NCI-H1436 treated with DMSO at 0.1 percent for 48 hours (cell line): ENCODE measurements at places on chromosomes 1 and 21.

DNA sequence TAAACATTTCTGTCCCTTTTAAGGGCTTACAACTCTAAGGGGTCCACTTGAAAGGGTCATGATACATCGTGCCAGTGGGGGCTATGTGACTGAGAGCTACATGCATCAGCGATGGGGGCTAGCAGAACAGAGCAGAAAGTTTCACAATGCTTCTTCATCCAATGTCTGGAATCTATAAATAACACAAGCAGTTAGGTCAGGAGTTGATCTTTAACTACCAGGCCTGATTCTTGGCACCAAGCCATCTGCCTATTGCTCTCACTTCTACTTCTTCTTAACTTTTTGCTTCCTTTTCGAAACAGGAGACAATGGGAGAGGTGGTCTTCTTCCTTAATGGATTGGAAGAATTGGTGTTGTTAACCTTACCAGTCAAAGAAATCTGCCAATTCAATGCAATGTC is 410.0 kb downstream of the TGFB2 start:
- DNase-seq, result no peak

DNA sequence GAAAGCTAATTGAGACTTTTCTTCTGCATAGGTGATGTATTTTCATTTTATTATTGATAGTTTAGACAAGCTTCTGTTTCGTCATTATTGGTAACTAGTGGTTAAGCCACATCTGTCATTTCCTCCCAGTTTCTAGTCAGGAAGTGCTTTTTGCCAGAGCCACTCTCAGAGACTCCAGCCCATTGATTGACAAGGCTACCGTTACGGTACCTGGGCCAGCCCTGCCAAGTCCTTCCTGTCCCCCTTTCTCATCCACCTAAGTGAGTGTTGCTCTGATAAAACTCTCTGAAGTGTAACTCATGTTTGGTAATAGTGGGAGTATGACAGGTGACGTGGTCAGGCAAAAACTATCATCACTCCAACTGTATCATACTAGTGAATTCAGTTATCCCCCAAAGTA is 29.6 kb upstream of the AGL start:
- DNase-seq, result no peak

- no peak for DNase-seq
These were observed 30.2 kb upstream of the NEK2 start for GRCh38 chr1:211705467-211706091.

- no peak for DNase-seq
These were observed 8.0 kb upstream of the JAK1 start for GRCh38 chr1:64974288-64974825.

DNA sequence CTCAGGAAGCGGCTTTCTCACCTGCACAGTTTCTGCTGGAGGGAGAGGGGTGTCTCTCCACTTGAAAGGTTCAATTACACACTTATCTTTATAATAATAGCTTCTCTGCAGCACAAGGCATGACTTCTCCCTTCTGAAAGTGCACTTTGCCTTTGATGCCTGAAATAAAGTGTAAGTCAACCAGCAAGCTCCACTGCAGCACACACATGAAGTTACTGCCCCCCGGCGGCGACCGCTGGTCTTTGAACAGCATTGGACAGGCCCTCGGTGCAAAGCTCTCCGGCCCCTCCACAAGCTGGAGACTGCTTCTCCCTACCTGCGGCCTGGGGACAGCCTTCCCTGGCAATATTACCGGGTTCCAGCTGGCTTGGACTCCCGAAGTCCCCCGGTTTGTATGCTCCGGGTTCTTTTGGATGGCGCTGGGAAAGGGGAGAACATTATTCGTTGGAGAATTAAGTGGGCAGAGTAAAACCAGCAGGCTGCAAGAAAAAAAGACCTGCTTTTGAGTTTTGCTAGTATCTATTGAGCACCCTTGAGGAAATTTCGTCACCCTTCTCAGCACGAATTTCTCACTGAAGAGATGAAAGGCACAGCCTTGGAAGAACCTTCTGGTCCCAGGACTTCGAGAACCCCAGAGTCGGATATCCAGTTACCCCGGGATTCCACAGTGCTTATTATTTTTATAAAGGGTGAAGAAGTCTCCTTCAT is 11.8 kb downstream of the RCAN1 start:
- peak; percentile 63 for DNase-seq

- no peak for DNase-seq
These were observed 88.7 kb downstream of the RABGAP1L start for GRCh38 chr1:174248041-174248440.

GRCh38 chr1:77143529-77144121 is 75.6 kb downstream of the PIGK start:
- DNase-seq, result no peak

DNA sequence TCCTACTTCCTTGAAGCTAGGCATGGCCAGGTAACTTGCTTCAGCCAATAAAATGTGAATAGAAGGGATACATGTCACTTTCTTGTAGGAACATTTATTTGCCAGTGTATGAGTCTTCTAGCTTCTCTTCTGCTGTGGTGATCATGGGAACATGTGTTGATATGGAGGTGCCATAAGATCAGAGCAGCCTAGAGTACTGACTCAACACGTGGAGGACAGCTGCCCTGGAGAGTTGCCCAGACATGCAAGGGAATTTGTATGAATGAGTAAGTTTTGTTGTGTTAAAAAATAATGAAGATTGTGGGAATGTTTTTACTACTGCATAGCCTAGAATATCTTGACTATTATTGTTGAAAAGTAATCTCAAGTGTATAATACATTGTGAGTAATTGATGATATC is 502.3 kb downstream of the NUF2 start:
- DNase-seq, result no peak

GRCh38 chr21:22927469-22927868 is 1929.3 kb downstream of the NCAM2 start:
- no peak for DNase-seq

- no peak for DNase-seq
These were observed 27.5 kb upstream of the SLC30A1 start for GRCh38 chr1:211606332-211606913.

- no peak for DNase-seq
These were observed 38.6 kb upstream of the ETS2 start for GRCh38 chr21:38766987-38767722.

- DNase-seq, result no peak
These were observed 1384.1 kb upstream of the B3GALT2 start for GRCh38 chr1:194570476-194570875.

- DNase-seq, result peak; percentile 10
These were observed 179.5 kb upstream of the ARHGEF16 start for GRCh38 chr1:3274972-3275371.

- no peak for DNase-seq
These were observed 38.8 kb upstream of the RASAL2 start for GRCh38 chr1:178055093-178055492.

- no peak for DNase-seq
These were observed 10.0 kb upstream of the PLPP3 start for GRCh38 chr1:56589369-56589768.

- no peak for DNase-seq
These were observed 22.9 kb downstream of the ATP2B4 start for GRCh38 chr1:203649551-203649998.

DNA sequence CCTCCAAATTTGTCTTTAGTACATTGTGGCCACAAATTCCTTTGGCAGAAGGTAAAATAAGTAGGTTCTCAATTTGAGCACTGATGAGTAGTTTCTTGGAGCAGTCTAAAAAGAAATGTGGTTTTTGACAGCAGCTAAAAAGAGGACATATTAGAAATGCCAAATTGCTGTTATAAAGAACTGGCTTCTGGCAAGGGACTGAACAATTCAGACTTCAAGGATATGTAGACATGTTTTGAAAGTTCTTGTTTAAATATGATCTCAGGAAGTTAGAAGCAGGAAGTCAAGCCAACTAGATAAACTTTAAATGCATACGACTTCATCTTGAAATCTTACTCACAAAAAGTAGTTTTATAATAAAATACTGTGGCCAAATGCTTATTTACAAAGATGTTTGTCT is 18.8 kb downstream of the C1orf52 start:
- DNase-seq, result no peak

- DNase-seq, result no peak
These were observed 501.6 kb downstream of the NPHP4 start for GRCh38 chr1:5490635-5491034.

DNA sequence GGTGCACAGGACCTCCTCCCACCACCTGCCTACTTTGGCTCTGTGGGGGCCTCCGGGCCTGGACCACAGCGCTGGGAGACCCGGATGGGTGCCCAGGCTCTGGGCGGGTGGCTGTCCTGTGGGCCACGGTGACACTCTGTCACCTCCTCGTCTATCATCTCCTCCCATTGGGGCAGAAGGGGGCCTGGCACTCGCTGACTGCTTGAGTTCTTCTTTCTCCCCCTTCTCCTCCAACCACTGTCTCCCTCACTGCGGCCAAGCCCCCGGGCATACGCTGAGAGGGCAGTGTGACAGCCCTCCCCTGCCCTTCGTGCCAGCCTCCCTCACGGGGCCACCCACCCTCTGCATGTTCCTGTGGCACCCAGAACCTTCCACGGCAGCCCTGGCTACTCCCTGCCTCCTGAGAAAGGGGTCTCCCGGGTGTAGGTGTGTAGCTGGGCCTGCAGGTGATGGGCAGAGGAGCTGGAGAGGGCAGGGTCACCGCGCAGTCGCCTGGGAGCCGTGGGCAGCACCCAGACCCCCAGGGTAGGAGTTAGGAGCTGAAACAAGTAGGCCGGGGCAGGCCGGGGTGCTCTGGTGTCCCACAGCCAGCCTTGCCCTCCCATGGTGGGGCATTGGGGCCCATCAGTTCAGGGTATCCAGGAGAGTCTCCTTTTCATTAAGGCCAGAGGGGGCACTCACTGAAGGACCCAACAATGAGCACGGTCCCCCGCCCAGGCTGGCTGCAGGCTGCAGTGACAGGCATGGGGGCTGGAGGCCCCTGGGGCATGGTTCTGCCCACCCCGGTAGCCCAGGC is 9.2 kb upstream of the ARF1 start:
- DNase-seq, result no peak

- peak; percentile 67 for DNase-seq
These were observed 878.3 kb upstream of the CXADR start for GRCh38 chr21:16634515-16634914.

DNA sequence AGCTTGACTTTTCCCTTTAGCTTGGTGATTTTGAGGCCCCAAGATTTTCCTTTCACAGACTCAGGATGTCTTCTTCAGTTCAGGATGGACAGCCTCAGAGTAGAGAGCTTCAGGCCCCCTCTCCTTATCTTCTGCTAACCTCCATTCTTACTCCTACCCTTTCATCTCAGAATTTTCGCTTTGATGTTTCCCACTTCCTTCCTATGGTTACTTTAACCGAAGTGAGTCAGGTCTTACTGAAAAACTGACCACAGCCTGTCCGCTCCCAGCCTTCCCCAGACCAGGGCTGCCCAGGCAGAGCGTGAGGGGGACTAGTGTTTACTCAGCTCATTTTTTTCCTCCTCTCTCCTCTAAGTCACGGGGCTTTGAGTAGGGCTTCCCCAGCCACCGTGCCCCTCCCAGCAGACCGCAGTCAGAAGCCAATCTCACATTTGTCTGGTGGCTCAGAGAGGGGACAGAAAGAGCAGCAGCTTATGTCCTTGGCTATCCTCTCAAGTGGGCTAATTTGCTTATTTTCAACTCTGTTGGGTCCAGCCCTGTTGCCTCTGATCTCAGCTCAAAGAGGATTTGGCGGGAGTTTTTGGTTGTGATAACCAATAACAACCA is 4.2 kb upstream of the IL19 start:
- DNase-seq, result no peak

DNA sequence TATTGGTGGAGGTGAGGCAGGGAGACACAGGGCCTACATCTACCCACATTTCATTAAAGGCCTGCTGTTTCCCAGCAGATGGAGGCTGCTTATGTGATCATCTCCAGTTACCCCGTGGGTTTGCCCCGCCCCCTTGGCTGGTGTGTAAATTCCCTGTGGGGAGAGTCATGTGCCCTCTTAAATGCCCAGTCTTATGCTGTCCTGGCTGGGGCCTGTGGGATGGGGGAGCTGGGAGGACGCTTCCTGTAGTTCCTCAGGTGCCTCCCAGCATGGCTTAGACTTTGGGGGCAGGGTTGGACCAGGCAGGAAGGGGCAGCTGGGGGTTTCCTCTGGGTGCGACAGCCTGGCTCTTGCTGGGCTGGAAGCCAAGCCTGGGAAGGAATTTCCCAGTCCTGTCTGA is 15.5 kb upstream of the CITED4 start:
- peak; percentile 39 for DNase-seq

DNA sequence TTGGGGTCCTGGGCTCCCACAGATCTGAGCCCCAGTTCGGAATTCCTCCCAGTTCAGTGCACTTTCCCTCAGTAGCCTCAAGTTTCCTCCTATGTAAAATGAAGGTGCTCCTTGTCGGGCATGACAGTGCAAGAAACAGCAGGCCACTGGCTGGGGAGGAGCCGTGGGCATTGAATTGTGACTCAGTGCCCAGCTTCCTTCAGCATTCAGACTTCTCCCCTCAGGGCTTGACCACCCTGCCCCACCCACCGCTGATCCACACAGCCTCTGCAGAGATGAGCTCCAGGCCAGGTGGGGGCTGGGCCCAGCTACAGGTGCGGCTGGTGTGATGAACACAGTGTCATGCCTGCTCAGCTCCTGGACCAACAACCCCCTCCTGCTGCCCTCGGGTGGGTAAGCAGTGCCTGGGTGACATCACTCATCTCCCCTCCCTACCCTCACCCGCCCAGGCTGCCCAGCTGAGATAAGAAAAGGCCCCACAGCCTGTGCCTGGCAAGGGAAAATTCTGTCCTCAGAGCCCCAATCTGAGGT is 4.9 kb downstream of the MOB3C start:
- no peak for DNase-seq

DNA sequence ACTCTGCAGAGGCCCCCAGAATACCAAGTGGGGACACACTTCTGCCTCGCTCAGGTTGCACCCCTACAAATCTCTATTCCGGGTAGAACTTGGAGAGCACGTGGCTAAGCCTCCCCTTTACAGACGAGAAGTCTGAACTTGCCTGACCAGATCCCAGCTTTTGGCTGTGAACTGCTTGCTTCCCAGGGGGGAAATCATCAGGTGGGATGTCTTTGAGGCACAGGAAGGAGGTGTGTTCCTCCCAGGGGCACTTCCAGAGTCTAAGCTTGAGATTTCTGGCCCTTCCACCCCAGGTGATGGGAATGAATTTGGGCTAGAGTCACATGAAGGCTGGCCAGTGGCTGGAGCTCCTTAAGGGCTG is 1.3 kb upstream of the S100A3 start:
- no peak for DNase-seq

- no peak for DNase-seq
These were observed 175.9 kb downstream of the LHX8 start for GRCh38 chr1:75310067-75310466.

GRCh38 chr1:204377800-204378668 is 18.3 kb upstream of the PLEKHA6 start:
- peak; percentile 30 for DNase-seq

GRCh38 chr1:47147047-47147785 is 10.0 kb downstream of the CYP4A22 start:
- DNase-seq, result no peak
